NCI-H2081 treated with DMSO at 0.1 percent for 48 hours (cell line): ENCODE measurements at places on chromosomes 2 and 18.
A peak's percentile ranks its signal among the peaks of the same experiment; 100 is the strongest.

DNA sequence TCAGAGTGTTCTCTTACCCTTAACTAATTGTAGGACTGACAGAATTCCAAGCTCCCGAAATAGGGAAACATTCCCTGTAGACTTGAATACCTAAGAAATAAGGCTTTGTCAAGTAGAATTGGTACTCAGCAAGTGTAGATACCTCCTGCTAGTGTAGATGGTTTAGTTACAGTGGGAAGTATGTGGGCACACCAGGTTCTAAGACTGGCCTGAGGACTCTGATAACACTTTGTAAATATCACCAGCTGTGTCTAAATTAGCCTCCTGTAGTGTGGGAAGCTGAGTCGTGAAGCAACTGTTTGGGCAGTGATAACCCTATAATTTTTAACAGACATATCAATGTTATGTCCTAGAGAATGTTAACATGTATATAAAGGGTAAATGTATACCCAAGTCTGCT is 304.5 kb downstream of the SLC8A1 start:
- no peak for DNase-seq

DNA sequence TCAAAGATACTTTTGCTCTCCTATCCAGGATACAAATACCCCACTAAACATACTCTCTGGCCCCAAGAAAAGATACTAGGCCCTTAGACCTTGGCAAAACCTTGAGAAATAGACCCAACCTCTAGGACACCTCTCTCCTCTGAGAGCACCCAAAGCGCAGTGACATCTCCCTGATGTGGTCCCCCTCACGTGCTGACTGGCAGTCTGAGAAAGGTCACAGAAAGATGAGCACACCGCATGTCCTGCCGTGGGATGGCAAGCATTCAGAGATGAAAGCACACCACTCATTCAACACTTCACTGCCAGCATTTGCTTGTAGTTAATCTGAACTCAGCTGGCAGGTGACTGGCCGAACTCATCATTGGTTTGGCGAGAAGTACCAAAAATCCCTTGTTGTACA is 6.1 kb upstream of the TBC1D8 start:
- DNase-seq = no peak

- DNase-seq = no peak
Observed at GRCh38 chr18:48218285-48219022, 190.7 kb downstream of the ZBTB7C start.

- no peak for DNase-seq
Observed at GRCh38 chr18:12032786-12033642, 51.7 kb downstream of the IMPA2 start.

- DNase-seq = no peak
Observed at GRCh38 chr2:151161821-151162551, 99.7 kb downstream of the RBM43 start.

DNA sequence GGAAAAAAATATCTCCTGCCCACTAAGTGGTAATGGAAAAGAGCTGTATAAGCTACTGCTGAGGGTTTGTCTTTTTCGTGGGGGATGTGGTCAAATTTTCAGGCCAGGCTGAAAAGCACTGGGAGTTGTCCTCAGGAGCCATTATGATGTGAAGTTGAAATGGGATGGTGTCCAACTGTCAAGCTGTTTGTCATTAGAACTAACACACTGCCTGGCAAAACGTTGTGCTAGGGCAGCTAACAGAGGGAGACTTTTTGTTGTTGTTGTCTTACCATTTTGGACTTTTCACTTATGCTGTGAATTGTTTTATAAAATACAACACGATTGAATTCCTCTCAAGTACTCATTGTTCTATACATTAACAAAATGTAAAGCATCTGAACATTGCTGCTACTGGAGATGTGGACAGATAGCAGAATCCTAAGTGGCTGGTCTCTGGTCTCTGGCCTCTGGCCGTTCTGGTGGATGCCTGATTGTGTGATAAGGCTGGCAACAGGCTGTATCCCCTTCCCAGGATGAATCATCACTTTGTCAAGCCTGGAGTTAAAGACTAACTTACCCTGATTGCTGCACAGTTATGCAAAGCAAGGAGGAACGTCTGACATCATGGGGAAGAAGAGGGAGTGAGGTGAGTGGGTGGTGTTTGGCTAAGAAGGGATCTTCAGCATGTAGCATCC is 2.3 kb downstream of the MYO1B start:
- DNase-seq = no peak

GRCh38 chr2:120764492-120764891 is 28.8 kb downstream of the GLI2 start:
- no peak for DNase-seq

GRCh38 chr2:178327516-178327915 is 123.5 kb downstream of the PRKRA start:
- DNase-seq = no peak

DNA sequence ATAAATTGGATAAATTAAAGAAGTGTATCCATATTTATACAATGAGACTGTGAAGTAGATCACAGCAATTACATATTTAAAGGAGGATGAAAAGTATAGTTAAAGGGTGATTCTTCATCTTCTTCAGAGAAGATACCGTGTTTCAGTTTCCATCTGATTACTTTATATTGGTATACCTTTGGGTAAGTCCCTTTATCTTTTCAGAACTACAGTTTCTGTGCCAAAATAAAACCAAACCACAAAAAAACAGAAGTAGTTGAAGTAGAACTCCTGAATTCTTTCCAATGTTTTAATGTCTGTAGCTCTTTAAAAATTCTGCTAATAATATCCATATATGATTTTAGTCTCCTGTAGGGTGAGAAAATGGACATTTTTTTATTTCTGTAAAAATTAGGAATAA is 231.2 kb upstream of the LINC00305 start:
- no peak for DNase-seq

DNA sequence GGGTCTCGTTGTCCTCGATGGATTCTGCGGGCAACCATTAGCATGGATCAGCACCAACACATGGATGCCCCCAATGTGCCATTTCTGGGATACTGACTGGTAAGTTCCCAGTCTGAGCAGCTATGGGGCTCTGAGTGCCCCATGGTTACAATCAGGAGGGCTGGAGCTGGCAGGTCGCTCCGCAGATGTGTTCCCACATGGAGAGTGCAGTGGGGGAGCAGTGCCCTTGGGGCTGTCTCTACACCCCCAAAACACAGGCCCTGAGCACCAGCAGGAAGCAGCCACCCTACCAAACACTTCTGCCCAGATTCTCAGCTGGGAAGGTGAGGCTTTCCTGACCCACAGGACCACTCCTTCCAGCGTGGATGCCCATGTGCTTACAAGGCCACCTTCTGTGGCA is 8.0 kb downstream of the NGEF start:
- no peak for DNase-seq

DNA sequence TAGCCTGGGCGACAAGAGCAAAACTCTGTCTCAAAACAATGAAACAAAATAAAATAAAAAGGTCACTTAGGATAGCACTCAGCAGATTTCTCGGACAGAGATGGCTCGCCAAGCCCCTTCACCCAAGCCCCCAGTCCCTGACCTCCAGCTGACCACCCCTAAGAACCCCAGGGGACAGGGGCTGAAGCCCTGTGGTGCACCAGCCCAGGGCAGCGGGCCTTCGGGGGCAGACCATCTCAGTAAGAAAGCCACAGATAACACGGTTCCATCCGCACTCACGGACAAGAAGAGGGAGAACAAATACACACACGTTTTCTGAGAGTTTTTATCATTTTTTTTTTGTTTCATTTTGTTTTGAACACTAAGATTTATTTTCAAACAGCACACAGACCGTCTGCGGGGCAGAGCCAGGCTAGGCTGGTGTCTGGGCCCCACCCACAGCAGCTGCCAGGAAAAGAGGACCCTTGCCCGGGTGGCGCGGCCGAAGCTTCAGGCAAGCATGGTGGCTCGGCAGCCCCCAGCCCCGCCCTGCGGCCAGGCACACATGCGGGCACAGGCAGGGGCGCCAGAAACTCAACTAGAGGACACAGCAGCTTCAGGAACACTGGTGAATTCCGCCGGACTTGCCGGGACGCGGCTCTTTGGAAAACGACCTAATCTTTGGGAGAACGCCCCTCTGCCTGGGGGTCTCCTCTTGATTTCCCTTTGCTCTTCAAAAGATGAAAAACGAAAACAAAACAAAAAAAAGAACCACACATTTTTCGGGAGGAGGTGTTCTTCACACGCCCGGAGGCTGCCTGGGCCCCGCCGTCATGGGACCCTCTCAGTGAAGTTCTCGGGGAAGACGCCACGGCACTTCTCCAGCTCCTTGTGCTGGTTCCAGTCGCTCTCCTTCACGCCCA is 59.0 kb downstream of the BIN1 start:
- no peak for DNase-seq

- DNase-seq = no peak
Observed at GRCh38 chr18:67408240-67408639, 108.3 kb downstream of the DSEL start.

DNA sequence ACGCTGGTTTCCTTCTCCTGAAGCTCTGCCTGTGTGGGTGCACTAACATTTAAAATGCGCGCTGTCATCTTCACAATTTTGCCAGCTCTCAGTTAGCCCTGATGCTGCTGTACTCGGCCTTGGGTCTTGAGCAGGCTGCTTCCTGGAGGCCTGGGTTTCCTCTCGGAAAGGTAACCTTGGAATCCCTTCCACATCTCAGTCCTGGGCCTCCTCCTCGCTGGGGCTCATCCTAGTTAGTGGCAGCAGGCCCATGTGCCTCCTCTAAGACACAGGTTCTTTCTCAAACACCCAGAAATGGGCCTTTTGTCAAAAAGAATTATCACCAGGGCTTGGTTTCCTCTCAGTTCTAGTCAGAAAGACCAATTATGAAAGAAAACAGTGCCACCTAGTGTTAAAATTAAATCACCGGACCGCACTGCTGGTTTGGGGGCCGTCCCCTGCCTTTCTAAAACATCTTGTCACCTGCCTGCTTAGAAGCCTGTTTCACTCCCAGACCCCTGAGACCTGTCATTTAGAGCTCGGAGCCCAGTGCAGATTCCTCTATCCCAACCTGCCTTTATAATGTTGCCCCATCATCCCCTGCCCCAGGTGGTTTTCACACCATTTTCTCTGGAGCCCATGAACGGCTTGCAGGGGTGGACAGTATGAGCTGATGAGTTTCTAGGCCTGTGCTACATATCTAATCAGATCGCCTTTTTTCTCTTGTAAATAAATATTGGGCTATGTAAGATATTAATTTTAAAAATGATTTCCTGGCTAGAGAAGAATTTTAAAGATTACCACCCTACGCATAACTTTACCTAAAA is 42.4 kb downstream of the HK2 start:
- DNase-seq = peak; percentile 32

DNA sequence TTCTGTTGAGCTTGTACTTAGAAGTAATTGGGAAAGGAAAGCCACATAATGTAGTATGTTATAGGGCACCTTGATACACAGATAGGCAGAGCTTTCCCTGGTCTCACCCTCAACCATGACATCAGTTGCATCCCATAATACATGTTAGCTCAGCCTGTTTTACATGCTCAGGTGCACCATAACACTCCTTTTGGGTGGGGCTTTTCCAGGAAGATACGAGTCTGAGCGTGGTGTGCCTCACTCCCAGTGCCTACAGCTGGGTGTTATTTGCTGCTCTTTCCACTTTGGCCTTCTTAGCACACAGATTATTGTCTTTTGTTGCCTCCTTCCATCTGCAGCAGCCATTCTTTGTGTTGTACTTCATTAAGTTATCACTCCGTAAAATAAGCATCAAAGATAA is 11.9 kb downstream of the TTC39C start:
- DNase-seq = no peak

GRCh38 chr2:19111354-19111753 is 247.1 kb downstream of the OSR1 start:
- DNase-seq = no peak

GRCh38 chr18:13464432-13465123 is 246.0 kb downstream of the LDLRAD4 start:
- DNase-seq = no peak

DNA sequence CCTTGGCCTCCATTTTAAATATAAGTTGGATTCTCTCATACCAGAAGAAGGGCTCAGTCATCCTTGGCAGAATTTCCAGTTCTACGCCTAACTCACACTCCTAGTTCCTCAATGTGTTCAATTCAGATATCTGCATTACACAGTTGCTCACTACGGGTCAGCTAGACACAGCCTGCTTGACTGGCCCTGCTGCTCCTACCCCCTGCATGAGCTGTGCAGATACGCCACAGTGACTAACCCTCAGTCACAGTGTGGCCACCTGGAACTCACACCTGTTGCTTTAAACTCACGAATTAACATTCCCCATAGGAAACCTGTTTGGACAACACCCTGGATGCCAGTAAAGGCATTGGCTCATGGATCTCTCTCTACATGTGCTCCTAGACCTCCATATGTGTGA is 429.6 kb downstream of the NCKAP5 start:
- DNase-seq = no peak
